Tibial nerve (tissue), 4 donors: ENCODE measurements at places on chromosomes 1 and 21. TPM values are rescaled to one million over a fixed set of nuclear protein-coding genes. Genes with fewer than 3 reads are reported as not detected.
A peak's percentile ranks its signal among the peaks of the same experiment; 100 is the strongest.

- H3K27ac ChIP-seq, result peak overlapping the region; percentile 97
- DNase-seq, result peak; percentile 74
- peak overlapping the region; percentile 70 for H3K4me3 ChIP-seq
- H3K27me3 ChIP-seq, result no peaks in the 10 kb centered on the region
- peaks cover 72% of the 10 kb centered on the region for H3K4me1 ChIP-seq
These were observed 2.1 kb downstream of the ARHGEF2 start for GRCh38 chr1:155976062-155976912.

AMY2B gene
- total RNA-seq, result 83.7 TPM

DNA sequence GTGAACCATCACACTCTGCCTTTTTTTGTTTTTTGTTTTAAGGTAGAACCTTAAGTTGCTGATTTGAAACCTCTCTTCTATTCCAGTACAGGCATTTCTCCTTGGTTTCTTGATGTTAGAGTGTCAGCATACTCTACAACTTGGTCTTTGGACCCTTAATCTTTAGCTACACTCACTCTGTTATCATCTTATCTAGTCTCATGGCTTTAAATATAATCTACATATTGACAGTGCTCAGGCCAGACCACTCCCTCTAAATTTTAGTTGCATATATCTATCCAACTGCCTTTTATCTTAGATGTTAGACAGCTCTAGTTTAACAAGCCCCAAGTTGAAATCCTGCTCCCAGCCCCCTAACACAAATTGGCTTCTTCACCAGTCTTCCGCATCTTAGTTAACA lies 22.1 kb downstream of the NME7 start:
- no peak for DNase-seq
- H3K27ac ChIP-seq, result no peak overlapping the region
- no peaks in the 10 kb centered on the region for H3K27me3 ChIP-seq
- H3K4me3 ChIP-seq, result no peak overlapping the region
- H3K36me3 ChIP-seq, result no peaks in the 10 kb centered on the region
- H3K4me1 ChIP-seq, result no peaks in the 10 kb centered on the region

TRIM17 gene
- 4.2 TPM for total RNA-seq

DNA sequence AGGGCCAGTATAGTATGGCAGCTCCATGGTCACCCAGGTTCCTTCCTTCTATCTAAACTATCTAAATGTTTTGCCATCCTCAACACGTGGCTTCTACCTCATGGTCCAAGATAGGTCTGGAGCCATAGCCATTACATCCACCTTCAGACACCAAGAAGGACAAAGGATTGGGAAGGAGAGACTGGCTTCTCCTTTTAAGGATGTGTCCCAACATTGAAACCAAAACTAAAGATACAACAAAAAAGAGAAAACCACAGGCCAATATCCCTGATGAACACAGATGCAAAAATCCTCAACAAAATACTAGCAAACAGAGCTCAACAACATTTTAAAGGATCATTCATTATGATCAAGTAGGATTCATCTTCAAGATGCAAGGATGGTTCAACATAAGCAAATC lies 24.8 kb downstream of the HSD11B1 start:
- H3K27ac ChIP-seq, result no peak overlapping the region
- no peak overlapping the region for H3K4me3 ChIP-seq
- H3K27me3 ChIP-seq, result no peaks in the 10 kb centered on the region

DNA sequence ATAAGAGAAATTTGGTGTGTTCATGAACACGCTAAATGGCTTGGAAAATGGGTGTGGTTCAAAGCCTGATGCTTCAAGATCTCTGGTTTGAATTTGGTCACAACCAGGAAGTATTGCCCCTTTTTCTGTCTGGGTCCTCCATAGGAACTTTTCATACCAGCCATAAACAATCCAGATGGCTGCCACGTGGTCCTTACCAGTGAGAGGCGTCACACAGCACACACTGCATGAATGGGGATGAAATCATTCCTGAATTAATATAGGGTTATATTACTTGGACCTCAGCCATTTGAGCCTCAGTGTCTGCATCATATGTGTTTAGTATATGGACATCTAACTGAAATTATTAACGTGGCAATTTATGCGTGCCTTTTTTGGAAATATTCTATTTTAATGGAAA lies 64.0 kb downstream of the PRRX1 start:
- peaks cover 9% of the 10 kb centered on the region for H3K4me1 ChIP-seq
- H3K27me3 ChIP-seq, result no peaks in the 10 kb centered on the region
- DNase-seq, result no peak
- no peak overlapping the region for H3K27ac ChIP-seq
- H3K4me3 ChIP-seq, result no peak overlapping the region
- peaks cover 9% of the 10 kb centered on the region for H3K36me3 ChIP-seq

COQ8A gene
- total RNA-seq, result 54.3 TPM

DNA sequence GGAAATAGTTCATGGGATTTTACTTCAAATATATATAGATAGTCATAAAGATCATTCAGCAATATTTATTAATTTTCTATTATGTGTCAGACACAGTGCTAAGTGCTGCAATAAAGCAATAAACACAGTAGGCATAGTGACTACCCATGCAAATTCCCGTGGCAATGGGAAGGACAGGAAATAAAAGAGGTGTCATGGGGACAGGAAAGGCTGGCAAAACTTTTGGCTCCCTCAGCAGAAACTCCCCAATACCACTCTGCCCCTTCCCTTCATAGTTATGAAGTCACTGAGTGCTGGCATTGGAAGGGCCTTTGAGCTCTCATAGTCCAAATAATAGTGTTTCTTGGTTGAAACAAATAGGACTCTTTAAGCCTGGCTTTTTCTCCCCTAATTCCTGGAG lies 104.4 kb upstream of the DPT start:
- H3K27me3 ChIP-seq, result no peaks in the 10 kb centered on the region
- H3K36me3 ChIP-seq, result no peaks in the 10 kb centered on the region
- H3K27ac ChIP-seq, result no peak overlapping the region
- no peak for DNase-seq
- no peak overlapping the region for H3K4me3 ChIP-seq

DNA sequence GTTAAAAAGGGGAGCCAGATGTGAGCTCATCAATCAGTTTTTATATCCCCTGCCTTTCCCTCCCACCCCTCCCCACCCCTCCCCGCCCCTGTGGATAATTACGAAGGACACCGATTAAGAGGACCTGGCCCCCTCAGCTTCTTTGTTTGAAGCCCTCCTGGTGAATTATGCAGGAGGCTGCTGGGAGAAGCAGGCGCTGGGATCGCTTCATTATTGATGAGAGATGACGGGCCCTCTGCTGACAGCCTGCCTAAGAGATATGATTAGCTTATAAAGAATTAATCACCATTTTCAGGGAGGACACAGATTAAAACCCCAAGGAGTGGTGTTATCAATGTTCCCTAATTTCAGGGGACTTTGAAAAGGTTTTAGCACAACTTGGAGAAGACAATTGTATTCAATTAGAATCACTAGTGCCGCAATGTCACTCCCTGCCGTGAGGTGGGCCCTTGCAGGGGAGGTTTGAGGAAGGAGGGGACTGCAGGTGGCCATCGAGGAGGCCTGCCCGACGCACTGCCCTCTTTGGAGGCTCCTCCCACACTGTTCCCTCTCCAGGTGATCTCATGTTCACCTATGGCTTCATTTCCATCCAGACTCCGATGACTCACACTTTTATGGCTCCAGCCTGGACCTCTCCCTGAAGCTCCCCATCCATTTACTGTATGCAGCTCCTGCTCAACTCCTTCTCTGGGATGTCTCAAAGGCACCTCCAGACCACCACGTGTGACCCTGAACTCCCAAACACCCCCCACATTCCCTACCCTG lies 67.0 kb upstream of the KLHDC7A start:
- no peaks in the 10 kb centered on the region for H3K4me1 ChIP-seq
- H3K36me3 ChIP-seq, result no peaks in the 10 kb centered on the region
- H3K4me3 ChIP-seq, result no peak overlapping the region

DNA sequence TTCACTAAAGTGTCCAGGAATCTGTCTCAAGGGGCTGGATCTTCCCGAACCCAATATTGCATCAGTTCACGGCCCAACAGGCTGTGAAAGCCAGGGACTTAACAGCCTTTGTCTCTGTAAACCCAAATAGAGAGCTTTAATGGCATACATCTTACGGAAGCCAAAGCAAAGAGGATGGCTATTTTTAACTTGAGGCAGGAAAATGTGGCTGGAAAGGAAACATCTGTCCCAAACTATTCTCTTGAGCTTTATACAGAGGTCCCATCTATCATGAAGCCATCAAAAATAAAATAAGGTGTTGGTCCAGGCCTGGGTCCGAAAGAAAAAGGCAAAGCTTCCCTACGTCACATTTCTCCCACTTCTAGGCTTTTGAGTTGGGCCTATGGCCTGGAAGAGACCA lies 7.7 kb upstream of the CD34 start:
- no peaks in the 10 kb centered on the region for H3K36me3 ChIP-seq
- H3K4me1 ChIP-seq, result peaks cover 9% of the 10 kb centered on the region
- no peak overlapping the region for H3K4me3 ChIP-seq
- no peak for DNase-seq
- no peak overlapping the region for H3K27ac ChIP-seq
- H3K27me3 ChIP-seq, result no peaks in the 10 kb centered on the region
